ENCODE measurements at places on chromosomes 7 and 10.

- no peak for DNase-seq
These were observed 105.7 kb downstream of the MBL2 start for GRCh38 chr10:52666931-52667330.

- DNase-seq, result no peak
These were observed 95.8 kb upstream of the DIP2C start for GRCh38 chr10:785089-785860.

DNA sequence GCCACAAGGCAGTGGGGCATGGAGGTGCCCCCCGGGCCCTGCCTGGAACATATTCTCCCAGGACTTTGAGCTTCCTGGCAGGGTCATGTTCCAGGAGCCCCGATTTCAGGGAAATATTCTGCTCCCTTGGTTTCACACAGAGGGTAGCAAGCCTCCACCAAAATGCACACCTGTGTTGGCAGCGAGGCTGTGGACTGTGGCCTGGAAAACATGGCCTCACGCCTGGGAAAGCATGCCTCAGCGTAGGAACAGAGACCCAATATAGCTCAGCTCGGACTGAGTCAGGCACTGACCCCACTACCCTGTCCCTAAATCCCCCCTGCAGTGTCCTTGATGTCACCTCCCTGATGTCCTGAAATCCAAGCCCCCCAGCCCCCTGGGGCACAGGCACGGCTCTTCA, 92.0 kb downstream of the KCNMA1 start:
- no peak for DNase-seq

DNA sequence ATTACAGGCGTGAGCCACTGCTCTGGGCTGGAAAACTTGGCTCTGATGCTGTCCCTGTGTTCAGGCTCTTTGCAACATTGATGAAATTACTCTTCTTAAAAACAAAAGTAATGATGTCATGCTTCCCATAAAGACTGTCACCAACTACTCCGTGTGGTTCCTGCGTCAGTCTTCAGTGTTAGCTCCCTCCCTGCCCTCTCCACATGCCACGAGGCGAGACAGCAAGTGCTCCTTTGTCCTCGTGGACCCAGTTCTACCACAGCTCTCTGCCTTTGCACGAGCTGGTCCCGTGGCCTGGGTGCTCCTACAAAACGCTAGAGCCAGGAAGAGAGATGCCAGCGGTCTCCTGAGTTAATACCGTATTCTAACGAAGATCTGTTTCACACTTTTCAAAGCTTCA, 194.5 kb downstream of the SDK1 start:
- DNase-seq, result no peak

DNA sequence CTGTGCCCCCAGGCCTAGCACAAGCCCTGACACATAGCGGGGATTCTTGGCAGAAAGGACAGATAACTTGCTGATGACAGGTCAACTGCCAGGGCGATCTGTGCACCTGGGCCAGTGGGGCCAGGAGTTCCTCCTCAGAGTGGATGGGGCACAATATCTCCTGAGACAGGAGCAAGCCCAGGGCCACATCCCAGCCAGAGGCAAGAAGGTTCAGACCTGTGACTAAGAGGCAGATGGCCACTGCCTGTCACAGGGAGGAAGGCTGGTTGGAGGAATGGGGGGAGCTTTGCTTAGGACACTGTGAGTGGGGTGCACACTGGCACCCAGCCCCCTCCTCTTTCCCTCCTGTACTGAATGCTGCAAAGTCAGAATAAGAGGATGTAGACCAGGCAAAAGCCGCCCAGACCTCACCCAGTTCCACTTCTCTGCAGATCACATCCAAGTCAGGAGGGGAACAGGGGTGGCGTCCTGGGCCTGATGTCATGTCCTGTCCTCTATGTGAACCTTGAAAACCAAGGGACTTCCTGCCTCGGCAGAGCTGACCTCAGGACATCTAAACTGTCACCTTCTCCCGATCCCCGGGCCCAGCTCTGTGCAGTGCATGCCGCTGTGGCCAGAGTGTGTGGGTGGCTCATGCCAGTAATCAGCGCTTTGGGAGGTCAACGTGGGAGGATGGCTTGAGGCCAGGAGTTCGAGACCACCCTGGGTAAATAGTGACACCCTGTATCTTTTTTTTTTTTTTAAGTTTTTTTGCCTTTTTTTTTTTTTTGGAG, 1.3 kb downstream of the GUSB start:
- DNase-seq, result peak; percentile 22

GRCh38 chr10:30591249-30591670, 38.3 kb downstream of the LYZL2 start:
- DNase-seq, result no peak

- no peak for DNase-seq
These were observed 422.7 kb downstream of the SORCS3 start for GRCh38 chr10:105063796-105064195.

- no peak for DNase-seq
These were observed 24.9 kb downstream of the NUDT1 start for GRCh38 chr7:2266911-2267310.

DNA sequence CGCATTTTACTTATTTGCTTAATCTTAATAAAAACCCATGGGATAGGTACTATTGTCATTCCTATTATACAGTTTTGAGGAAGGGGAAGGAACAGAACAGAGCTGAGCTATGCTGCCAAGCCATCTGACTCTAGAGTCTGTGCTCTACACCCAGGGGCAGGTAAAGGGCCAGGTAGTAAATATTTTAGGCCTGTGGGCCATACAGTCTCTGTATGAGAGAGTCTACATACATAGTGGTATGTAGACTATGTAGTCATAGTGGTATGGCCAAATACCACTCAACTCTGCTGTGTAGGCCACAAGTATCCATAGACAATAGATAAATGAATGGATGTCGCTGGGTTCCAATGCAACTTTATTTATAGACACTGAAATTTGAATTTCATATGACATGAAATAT, 3.4 kb upstream of the SRI start:
- no peak for DNase-seq

DNA sequence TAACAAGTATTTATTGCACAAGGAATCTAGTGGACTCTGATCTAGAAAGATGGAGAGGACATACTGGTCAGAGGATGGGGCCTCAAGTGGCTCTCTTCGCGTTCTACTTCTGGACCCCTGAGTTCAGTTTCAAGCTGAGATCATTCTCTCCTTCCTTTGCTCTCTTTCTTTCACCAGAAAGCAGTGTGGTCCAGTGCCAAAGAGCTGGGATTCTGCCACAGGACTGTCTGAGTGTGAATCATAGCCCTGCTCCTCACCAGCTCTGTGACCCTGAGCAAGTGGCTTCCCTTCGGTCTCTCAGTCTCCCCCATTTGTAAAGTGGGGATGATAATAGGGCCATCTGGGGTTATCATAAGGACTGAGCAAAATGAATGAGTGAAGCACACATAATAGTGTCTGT, 715.2 kb downstream of the SUGCT start:
- DNase-seq, result no peak

GRCh38 chr10:43649185-43649523, 473 bp upstream of the ZNF32 start:
- DNase-seq, result no peak

DNA sequence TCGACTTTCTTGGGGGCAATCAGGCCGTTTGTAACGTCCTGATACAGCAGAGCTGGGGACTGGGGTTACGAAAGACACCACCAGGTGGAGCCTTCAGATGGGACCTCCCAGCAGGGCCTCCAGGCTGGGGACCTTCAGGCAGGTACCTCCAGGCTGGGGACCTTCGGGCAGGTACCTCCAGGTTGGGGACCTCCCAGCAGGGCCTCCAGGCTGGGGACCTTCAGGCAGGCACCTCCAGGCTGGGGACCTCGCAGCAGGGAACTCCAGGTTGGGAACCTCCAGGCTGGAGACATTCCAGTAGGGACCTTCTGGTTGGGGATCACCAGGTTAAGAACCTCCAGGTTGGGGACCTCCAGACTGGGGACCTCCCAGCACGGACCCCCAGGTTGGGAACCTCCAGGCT, 23.5 kb upstream of the GPR146 start:
- DNase-seq, result no peak

DNA sequence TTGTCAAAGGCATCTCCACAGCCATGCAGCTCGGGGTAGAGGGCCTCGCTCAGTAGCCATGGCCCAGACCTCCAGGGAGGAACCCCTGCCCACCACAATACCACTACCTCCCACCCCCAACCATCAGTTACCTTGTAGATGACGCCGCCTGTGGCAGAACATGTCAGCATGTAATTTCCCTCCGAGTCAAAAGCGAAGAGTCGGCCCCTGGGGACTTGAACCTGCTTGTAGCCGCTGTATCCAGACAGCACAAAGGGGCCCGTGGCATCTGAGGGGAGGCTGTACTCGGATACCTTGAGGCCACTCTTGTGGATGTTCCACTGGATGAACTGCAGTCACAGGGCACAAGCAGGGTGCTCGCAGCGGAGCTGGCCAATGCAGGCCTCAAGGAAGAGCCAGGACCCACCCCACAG, 16.3 kb upstream of the CYREN start:
- DNase-seq, result no peak

DNA sequence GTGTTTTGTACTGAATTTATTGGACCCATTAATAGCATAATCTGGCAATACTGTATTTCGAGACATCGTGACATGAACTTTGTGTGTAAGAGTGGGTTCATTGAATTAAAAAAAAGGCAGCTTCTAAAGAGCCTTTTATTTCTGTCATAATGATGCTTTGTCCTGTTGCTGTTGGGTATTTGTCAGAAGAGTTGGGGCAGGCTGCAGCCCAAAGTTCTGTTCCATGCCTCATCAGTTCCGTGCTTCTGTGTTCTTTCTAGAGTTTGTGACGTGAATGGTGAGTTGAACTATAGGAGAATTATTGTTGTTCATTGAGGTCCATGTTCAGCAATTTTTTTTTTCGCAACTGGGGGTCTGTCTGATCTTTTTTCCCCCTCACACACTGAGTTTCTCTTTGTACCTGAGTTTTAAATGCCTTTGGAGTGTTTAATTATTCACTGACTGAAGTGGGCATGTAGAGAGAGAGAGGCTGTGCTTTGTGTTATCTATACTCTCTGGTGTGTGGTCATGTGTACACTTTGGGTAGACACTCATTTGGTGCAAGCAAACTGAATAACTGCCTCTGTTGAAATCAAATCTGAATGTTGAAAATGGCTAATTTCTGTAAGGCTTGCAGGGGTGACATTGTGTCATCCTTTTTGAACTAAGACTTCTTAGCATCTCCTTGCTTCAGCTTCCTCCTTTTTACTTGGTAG, 69.8 kb downstream of the ADD3 start:
- DNase-seq, result no peak

DNA sequence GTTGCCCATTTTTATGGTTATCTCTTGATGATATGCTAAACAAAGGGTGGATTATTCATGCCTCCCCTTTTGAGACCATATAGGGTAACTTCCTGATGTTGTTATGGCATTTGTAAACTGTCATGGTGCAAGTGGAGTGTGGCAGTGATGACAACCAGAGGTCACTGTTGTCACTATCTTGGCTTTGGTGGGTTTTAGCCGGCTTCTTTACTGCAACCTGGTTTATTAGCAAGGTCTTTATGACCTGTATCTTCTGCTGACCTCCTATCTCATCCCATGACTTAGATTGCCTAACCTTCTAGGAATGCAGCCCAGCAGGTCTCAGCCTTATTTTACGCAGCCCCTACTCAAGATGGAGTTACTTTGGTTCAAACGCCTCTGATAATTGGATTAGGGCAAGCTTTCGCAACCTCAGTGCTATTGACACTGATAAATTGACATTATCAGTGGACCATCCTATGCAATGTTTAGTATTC, 36.9 kb downstream of the BAG3 start:
- DNase-seq, result no peak

DNA sequence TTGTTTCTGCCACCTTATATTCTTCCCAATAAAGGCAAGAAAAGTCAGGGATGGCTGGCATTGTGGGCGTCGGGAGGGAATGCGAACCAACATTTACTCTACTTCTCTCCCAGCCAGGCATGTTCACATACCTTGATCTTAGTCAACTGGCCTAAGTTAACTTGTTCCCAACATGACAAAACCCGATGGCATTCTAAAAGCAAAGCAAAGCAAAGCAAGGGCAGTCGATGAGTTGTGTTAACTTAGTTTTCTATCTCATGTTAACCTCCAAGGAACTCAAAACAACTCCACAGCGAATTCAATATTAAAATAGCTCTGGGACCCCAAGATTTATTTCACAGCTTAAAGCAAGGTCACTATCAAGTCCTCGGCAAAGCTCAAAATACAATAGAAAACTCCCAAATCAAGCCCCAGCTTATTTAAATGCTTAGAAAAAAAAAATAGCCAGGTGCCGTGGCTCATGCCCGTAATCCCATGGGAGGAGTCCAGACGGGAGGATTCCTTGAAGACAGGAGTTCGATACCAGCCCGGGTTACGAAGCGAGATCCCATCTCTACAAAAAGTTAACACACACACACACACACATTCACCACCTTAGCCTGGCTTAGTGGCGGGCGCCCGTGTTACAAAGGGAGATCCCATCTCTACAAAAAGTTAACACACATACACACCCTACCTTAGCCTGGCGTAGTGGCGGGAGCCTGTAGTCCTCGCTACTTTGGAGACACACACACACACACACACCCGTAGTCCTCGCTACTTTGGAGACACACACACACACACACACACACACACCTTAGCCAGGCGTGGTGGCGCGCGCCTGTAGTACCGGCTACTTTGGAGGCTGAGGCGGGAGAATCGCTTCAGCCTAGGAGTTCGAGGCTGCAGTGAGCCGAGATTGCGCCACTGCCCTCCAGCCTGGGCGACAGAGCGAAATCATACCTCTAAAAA, 901 bp upstream of the CCNY start:
- no peak for DNase-seq

GRCh38 chr10:34135515-34135914, 679.6 kb downstream of the PARD3 start:
- no peak for DNase-seq

- no peak for DNase-seq
These were observed 331.1 kb downstream of the HTR7 start for GRCh38 chr10:90526721-90527120.

GRCh38 chr7:40805361-40805760, 670.6 kb downstream of the SUGCT start:
- no peak for DNase-seq

DNA sequence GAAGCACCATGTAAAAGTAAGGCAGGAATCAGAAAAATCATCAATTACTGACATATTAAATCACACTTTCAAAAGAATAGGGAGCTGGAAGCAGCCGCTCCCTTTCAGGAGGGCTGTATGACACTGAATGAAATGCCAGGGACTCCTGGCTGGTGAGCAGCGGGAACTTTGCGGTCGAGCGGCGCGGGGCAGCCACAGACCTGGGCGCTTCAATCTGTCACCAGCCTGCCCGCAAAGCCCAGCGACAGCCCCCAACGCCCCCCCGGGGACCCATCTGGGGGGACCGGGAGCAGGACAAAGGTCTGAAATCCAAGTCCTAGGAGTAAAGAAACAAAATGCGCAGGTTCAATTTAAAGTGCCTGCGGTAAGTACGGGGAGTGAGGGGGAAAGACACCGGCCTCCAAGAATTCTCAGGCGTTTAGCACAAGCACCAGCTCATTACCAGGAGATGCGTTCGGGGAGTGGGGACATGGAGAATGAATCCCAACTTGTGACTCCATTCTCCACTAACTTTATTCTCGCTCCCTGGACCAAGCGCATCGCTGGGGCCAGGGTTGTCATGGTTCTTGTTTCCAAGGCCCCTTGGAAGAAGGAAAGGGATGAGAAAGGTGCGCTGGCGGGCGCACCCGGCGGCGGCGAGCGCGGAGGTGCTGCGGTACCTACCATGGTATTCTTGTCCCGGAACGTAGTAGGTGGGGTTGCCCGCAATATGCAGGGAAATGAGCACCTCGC, 824 bp downstream of the RELN start:
- DNase-seq, result no peak

GRCh38 chr10:133372507-133372906, 647 bp downstream of the ECHS1 start:
- DNase-seq, result no peak

- DNase-seq, result no peak
These were observed 105.5 kb upstream of the ZNF438 start for GRCh38 chr10:31136930-31137885.

- DNase-seq, result no peak
These were observed 217.6 kb downstream of the MLLT10 start for GRCh38 chr10:21751341-21752310.
